Progenitor cell of endocrine pancreas (in vitro differentiated cells): ENCODE measurements at places on chromosomes 6 and 20.

DNA sequence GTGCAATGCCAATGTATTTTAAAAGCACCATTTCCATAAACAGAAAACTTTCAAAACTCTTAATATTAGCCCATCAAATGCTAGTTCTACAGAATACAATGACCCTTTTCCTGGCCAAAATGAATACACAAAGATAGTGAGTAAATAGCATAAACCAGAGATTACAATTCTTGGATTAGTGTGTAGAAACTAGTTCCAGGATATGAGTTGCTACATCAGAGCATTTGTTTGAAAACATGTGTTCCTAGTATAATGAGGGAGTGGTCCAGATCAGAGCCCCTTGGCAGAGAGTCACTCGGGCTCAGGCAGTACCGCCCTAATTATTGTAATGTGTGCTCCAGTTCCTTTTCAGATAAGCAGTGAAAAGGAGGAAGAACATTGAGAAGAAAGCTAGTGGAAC, 63.7 kb upstream of the COL21A1 start:
- no peak for DNase-seq

DNA sequence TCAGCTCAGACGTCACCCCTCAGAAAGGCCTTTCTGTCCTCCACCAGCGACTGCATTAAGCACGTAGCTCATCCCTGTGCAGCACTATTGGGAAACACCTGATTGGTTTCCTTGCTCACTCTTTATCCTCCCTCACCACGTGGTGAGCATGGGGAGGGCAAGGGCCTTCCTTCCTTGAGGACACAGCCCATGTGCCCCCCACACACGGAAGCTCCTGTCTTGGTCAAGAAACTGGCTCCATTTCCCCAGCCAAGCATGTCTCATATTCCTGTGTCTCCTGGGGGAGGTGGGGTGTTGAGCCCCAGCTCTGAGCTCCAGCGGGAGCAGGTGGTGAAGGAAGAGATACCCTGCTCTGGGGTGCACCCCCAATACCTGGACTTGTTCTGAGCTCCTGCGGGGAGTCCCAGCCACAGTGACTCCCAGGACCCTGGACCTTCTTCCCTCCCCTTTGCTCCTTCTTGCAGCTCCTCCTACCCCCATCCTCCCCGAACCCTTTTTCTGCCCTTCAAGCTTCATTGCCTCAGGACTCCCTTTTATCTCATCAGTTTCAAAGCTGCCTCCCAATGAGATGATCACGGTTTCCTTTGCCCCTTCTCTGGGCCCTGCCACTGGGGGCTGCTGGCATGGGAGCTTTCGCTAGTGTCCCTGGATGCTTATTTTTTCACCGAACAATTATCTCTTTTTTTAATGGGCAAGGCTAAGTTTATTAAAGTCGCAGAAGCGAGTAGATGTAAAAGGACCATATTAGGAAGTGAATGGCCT, 230.1 kb downstream of the TFAP2C start:
- no peak for DNase-seq

- DNase-seq, result no peak
Measured at GRCh38 chr6:3939964-3940363, 90.8 kb downstream of the FAM50B start.

DNA sequence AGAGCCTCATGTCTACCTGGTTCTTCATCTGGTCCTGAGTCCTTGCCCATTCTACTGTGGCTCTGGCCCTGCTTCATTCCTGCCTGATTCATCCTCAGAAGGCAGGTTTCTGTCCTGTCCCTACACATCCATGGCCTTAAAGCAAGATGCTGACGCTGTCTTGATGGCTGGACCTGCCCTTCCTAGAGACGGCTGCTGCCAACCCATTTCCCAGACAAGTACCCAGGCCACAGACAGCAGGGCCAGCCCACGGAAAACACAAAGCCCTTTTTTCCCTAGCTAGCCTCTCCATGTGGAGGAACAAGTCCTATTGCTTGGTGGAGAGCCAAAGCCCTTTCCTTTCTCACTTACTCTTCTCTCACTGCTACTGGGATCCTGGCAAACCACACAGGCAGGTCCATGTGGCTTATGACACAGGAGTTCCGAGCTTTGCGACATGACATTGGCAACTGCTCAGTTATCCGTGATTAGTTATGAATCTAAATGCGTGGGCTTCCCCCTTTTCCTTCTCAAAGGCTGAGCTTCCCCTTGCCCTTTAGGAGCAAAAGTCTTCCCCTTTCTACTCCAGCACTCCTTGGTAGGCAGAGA, 72.9 kb downstream of the SLC22A3 start:
- DNase-seq, result no peak

GRCh38 chr20:13302647-13303450, 81.8 kb downstream of the ISM1 start:
- peak; percentile 19 for DNase-seq

DNA sequence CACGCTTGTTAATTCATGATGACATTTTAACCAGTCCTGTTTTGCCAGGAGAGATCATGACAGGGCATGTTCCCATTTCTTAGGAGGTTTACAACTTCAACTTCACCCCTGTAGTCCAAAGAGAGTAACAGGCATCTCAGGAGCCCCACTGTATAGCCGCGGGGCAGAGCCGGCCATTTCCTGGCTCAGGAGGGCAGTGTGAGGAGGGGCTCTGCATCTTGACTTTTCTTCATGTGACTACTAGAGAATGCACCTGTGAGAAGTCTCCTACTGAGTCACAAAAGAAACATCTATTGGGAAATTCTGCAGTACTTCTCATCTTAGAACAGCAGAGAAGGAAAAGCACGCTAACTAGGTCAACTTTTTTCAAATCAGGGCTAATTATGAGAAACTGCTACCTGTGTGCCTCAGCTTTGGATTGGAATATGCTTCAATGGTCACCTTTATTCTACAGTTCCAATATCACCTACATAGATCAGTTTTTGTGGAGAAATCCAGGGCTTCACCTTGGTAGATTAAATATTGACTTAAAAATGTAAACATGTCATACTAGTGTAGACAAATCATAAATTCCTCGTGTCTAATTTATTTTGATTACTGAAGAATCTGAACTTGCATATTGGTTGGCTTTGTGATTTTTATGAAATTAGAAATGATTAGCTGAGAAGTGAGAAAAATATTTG, 28.6 kb upstream of the SIM1 start:
- DNase-seq, result no peak

GRCh38 chr20:40777653-40778052, 88.6 kb upstream of the MAFB start:
- DNase-seq, result no peak

DNA sequence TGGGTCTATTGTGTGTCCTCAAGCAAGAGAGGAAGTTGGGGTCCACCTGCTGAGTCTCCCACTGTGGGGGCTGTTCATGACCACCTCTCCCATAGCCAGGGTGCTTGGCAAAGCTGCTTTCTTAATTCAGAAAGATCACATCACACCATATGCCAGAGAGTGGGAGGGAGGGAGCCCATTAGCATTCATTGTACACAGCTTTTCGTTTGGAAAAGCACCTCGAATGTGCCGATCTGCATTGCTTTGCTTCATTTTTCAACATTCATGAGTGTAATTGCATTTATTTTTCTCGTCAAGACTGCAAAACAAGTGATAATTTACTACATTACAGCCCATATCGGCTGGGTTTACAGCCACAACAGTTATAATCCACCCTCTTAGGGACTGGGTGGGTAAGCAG, 327.3 kb downstream of the PTPRT start:
- DNase-seq, result no peak

DNA sequence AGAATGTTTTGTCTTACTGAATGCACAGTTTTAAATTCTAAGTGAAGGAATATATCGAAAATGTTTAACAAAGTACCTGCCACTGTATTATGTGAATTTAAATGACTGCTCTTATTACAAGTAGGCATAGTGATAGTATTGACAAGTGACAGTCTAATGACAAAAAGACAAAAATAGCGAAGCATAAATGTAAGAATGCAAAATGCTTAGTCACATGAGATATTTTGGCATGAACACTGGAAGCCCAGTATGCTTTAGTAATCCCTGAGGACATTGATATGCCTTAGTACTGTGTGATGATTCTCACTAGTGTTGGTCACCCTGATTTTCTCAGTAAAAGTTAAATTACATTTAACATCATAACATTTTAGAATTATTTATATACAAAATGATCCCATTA, 153.5 kb downstream of the EYA4 start:
- DNase-seq, result no peak

GRCh38 chr6:17552861-17553260, 47.2 kb upstream of the FAM8A1 start:
- no peak for DNase-seq

- no peak for DNase-seq
Measured at GRCh38 chr6:35473075-35473849, 5.1 kb downstream of the RPL10A start.

DNA sequence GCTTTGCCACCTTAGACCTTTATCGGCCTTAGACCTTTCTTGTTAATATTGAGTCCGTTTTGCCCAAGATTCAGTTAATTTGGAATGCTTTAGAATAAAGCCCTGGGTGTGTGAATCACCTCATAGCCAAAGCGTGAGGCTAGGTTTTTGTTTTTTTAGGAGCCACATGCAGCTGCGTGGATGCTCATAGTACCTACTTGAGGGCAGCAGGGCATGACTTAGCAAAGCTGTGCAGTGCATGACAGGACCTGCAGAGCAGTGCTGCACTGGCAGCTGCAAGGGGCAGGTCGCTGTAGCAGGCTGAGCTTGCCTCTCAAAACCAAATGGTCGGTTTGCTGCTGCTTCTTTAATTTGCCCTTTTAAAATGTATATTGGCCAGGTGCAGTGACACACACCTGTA, 116.1 kb downstream of the JAG1 start:
- DNase-seq, result no peak

DNA sequence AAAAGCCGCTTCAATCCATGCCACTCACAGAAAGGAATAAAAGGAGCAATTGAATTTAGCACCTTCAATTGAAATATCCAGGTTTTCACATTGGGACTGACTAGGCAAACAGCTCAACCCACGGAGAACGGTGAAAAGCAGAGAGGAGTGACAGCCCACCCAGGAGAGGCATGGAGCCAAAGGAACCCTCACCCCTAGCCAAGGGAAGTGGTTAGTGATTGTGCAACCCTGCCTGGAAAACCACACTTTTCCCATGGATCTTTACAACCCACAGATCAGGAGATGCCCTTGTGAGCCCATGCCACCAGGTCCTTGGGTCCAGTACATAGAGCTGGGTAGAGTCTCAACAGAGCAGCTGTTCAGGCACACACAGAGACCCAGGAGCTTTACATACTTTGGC, 911.8 kb downstream of the EPHA7 start:
- no peak for DNase-seq

GRCh38 chr20:56582542-56582941, 46.6 kb upstream of the TFAP2C start:
- no peak for DNase-seq

DNA sequence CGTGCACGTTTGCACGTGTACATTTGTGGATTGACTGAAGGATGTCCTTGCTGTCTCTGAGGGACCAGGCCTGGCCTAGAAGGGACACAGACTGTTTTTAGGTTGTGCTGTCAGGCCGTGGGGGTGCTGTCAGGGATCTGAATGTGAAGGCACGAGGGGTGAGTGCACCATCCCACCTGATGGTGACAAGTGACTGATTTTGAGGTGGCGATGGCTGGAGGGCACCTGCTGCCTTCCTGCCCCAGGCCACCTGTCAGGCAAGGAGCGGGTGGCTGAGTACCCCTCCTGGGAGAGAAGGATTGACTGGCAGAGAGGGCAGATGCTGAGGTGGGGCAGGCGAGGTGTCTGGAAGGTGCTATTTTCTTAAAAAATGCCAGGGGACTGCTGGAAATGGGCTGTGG, 1.2 kb downstream of the RAB44 start:
- no peak for DNase-seq

DNA sequence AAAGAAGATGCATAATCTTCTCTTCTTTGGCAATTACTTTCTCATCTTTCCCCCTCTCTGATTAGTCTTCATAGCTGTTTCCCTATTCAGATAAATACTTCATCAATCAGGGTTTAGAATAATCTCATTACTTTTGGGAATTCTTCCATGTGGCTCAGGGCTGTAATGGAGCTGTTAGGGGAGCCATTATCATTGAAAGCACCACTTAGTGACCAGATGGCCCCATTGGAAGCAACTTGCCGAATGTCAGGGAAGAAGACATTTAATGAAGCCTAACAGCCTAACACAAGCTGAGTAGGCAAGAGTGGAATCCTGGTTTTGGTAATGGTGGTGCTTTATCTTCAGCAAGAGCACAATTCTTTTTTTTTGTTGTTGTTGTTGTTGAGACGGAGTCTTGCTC, 45.0 kb downstream of the TIAM2 start:
- DNase-seq, result no peak

GRCh38 chr6:24391756-24392405, 10.9 kb upstream of the MRS2 start:
- no peak for DNase-seq

DNA sequence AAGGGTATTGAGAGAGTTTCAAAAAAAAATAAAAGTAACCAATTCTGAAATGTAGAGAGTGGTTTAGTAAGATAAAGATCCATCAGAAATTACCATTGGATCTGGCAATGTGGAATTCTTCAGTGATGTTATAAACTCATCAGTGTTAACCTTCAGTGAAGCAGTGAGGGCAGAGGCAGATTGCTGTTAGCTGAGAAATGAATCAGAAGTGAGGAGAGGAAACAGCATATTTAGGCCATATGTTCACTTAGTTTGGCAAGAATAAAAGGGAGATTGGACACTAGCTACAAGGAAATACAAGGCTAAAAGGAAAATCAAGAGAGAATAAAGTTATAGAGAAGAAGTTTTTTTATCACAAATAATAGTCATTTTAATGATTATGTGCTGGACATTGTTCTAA, 9.6 kb downstream of the KCNQ5 start:
- no peak for DNase-seq

DNA sequence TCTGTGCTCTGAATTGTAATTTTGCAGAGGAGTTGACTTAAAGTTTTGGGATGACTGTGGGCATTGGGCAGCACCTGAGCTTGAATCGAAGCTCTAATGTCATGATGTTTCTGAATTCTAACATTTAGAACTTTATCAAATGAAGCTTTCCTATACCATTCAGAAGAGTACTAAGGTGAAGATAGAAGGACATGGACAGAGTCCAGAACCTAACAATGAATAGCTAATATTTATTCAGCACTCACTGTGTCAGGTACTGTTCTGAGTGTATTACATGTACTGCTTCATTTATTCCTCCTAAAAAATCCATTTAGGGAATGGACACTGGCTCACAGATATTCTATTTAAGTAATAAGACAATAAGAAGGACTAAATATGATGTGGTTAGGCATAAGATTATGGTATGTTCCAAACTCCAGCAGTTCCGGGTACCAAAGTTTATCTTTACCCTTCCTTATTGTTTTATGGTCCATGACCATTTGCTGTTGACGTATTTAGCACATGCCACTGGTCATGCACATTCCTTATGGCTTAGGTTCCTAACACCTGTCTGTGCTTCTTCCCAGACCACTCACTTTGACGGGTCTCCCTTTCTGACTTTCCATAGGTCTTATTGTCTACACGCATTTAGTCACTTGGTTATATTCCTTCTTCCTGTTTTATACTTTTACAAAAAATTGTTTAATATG, 20.3 kb downstream of the BCKDHB start:
- DNase-seq, result no peak
